ENCODE measurements at places on chromosomes 1 and 21.

- DNase-seq = no peak
Observed at GRCh38 chr1:221810406-221810805, 68.5 kb upstream of the DUSP10 start.

- DNase-seq = no peak
Observed at GRCh38 chr1:89516055-89516454, 8.6 kb upstream of the LRRC8B start.

DNA sequence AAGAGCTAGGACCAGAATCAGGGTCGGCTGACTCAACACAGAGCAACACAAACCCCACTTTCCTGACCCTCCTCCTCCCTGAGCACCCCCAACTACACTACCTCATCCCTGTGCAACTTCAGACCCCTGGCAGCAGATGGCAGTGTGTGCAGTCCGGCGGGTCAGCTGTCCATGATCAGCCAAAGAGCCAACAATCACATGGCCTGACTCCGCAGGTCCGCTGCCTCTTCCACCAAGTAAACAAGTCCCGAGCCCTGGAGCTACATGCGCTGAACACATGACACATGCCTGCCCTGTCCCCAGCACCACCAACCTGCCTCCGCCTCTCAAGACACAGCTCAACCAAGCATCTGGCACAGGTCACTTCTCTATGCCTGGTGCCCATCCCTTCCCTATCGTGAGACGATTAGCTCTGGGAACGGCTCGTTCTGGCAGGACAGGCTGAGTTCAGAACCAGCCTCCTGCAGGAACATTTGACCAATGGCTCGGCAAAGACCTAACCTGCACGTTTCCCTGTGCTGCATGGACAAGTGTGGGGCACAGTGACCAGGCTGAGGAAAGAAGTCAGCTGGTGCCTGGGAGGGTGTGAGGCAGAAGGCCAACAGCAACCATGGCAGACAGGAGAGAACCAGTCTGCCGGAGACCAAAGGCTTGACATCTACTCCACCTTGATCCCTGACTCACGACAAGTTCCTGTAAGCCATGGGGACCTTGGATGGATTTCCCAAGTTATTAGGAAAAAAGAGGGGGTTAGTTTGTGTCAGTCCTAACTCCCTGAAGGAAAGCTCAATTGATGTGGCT is 60.3 kb downstream of the CD46 start:
- DNase-seq = peak; percentile 52

- peak; percentile 40 for DNase-seq
Observed at GRCh38 chr1:178768423-178768822, 43.4 kb downstream of the RALGPS2 start.

DNA sequence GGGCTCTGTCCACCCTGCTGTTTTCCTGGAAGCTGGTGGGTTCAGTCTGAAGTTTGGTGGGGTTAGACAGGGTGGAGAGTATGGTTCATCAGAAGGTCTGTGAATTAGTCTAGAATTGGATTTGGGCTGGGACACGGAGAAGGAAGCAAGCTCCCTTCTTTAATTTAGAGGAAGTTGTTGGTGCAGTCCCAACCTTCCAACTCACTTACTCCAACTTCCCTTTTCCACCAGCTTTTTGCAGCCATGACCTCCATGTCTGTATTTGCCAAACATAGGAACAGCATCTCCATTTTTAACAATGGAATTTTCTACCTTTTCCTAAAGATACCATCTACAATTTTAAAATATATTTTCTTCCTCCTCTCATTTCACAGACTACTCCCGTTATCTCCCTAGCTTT is 28.5 kb upstream of the PRELP start:
- DNase-seq = no peak

GRCh38 chr1:177329871-177330270 is 159.1 kb downstream of the BRINP2 start:
- no peak for DNase-seq

- no peak for DNase-seq
Observed at GRCh38 chr1:195981448-195982139, 626.6 kb downstream of the KCNT2 start.

DNA sequence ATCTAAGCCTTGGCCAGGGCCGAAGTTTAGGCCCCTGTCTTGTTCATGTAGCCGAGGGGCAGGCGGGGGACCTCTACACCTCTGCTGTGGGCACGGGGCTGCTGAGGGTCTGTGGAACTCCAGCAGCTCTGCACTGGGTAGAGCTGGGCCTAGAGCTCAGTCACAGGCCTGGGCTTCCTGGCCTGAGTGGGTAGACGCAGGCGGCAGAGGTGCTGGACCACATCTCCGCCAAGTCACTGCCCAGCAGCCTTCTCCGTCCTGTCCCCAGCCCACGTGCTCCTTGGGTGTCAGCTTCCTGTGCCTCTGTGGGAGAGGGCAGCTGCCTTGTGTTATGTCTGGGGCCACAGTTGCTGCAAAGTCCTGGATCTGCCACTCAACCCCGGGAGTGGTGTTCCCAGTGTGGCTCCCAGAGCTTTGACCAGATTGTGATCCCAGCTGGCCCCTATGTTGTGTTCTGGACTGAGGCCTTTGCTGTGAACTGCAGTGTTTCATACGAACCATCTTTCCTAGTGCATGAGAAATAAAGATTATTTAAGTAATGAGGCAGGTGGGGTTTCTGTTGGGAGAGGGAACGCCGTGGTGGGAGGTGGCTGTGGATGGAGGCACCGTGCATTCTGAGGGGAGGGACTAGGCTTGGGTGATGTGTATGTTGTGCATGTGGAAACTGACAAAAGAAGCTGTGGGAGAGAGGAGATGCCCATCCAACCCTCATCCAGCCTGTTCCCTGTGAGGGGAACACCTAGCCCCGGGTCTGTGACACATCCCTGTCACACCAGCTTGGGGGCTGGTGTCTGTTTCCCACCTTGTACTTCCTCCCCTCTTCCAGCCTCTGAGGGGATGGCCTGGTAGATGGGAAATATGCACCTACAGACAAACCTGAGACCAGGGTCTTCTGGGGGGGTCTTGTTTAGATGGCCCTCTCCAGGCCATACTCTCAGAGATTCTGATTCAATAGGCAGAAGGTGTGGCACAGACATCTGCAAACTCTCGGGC is 12.2 kb downstream of the AMPD2 start:
- DNase-seq = peak; percentile 50

DNA sequence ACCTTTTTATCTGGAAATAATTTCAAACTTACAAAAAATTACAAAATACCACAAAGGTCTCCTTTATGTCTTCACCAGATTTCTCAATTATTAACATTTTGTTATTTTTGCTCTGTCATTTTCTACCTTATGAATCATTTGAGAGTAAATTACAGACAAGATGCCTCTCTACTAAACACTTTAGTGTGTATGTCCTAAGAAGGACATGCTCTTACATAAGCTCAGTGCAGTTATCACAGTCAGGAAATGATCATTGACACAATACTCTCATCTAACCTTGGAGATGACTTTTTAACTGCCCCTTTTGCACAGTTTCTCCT is 378.9 kb upstream of the RUNX1 start:
- no peak for DNase-seq

- DNase-seq = no peak
Observed at GRCh38 chr1:90834886-90835660, 118.0 kb upstream of the BARHL2 start.

- no peak for DNase-seq
Observed at GRCh38 chr1:155974208-155975115, 3.9 kb downstream of the ARHGEF2 start.

GRCh38 chr21:14878971-14879370 is 185.8 kb downstream of the NRIP1 start:
- no peak for DNase-seq

DNA sequence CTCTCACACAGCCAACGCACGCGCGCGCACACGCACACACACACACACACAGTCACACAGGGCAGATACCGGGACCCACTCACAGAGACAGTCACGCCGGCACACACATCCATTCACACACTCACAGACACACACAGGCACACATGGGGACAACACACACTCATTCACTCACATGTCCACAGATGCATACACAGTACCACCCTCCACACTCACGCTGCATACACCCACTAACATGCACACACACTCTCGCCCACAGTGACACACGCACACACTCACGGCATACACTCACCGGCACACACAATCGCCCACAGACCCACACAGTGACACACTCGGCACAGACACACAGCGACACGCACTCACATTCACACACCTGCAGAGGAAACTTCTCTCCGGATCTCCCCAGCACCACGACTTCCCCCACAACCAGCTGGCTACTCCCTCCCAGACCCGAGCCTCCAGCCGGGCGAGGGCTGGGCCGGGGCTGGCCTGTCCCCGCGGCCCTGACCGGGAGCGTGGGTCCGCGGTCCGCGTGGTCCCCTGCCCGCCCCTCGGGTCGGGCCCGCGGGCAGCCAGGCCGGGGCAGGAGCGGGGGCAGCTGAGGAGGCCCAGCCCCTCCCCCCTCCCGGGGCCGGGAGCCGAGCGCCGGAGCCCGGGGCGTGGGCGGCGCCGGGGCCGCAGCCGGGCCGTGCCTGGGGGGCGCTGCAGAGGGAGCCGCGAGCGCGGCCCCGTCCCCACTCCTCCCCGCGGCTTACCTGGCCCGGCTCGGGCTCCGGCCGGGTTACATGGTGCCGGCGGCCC is 552 bp downstream of the DLGAP3 start:
- no peak for DNase-seq

GRCh38 chr1:17979815-17980214 is 127.8 kb upstream of the IGSF21 start:
- no peak for DNase-seq

- DNase-seq = no peak
Observed at GRCh38 chr1:43405219-43405875, 15.6 kb downstream of the SZT2 start.

DNA sequence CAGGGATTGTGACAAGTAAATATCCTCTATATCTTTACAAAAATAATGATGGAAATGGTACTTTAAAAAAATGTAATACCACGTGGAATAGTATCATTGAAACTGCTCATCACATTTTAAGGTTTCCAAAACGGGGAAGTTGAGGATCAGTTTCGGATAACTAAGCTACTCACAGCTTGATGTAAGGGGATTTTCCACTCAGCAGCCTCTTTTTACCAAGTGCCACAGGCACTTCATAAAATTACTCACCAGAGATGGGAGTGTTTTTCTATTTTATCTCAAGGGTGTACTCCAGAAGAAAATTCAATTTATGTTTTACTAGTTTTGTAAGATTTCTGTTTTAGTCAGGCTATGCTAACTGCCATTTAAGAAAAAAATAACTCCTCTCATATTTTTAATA is 91.7 kb downstream of the TPR start:
- DNase-seq = no peak

DNA sequence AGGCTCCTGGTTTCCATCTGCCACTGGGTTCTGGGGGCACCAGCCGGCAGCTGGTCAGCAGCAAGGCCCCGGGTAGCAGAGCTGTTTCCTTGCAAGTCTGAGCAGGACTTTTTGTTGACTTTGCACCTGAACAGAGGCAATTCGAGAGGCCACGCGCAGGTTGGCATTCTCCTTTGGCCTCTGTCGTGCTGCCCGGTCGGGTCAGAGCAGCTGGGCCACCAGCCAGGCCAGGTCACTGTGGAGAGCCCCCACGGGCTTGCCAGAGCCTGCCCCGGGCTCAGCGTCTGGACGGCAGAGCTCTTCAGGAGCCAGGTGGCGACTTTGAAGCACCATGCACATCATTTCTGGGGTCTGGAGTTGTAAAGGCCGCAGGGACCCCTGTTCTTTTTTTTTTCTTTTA is 28.4 kb upstream of the TMEM52 start:
- no peak for DNase-seq

- no peak for DNase-seq
Observed at GRCh38 chr1:111603979-111604378, 15.6 kb upstream of the RAP1A start.

- DNase-seq = no peak
Observed at GRCh38 chr1:179719272-179719671, 23.8 kb upstream of the FAM163A start.

DNA sequence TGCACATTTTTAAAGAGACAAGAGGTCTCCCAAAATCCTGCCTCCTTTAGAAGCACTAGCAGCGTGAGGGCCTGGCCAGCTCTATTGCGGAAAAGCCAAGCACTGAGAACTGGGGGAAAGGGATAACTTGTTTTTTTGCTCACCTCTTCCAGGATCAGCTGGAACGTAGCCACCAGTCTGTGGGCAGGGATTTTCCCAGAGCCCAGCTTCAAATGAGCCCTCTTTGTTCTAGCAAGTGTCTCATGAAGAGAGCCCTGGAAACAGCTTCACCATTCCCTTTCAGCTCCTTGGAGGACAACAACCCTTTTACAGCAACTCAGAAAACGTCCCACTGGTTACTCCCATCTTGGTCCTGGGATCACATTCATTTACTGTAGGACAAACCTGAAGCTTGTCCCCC is 195.4 kb downstream of the LMX1A start:
- no peak for DNase-seq

DNA sequence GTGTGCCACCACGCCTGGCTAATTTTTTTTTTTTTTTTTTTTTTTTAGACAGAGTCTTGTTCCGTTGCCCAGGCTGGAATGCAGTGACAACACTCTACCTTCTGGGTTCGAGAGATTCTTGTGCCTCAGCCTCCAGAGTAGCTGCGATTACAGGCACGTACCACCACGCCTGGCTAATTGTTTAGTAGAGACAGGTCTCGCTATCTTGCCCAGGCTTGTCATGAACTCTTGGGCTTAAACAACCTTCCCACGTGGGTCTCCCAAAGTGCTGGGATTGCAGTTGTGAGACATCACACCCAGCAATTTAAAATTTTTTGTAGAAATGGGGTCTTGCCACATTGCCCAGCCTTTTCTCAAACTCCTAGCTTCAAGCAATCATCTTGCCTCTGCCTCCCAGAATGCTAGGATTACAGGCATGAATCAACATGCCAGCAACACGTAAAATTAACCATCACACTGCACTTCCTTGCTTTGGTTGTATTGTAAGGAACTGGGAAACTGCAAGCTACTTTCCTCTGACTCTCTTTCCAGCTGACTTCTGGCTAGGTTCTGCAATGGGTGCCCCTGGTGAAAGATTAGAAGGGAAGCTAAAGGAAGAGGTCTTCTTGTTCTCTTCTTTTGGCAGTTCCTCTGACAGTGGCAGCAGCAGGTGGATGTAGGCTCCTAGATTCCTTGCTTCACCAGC is 13.9 kb upstream of the IL6R start:
- DNase-seq = no peak

DNA sequence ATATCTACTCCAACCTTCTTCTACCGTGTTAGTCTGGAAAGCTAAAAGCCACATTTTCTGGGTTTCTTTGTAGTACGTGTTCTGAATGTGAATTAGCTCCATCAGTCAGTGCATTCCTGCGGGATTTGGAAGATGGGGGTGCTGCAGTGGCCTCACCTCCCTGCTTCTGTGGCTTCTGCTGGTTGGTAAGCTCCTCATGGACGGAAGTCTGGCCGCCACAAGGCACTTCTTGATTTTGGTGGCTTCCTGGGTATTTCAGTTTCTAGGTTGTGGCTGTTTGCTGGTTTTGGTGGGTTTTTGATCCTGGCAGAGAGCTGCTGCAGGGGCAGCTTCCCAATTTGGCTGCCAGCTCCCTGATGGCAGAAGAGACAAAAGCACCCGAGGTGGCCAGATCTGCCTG is 20.9 kb upstream of the TACSTD2 start:
- no peak for DNase-seq
